ENCODE measurements at places on chromosomes 6 and 20.

- DNase-seq: no peak
These were observed 3.6 kb upstream of the PHF1 start for GRCh38 chr6:33407132-33407718.

DNA sequence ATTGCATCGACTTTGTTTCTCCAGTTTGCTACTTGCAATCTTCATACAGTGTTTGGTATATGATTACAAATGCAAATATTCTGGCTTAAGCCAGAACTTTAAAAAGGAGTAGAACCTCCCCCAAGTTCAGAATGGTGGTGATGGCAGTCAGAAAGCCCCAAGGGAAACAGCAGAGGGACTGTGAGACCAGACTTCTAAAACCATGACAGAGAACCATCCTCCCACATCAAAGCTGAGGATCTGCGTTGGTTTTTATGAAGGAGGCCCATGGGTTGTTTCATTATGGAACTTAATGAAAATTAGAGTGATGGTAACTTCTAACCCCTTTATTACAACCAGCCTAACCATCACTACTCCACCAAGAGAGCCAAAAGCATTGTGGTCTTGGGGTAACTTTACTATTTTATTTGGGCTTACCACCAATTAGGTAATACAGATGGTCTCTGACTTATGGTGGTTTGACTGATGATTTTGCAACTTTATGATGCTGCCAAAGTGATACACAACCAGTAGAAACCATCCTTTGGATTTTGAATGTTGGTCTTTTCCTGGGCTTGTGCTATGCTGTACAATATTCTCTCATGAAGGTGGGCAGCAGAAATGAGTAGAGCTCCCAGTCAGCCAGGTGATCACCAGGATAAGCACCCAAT is 10.9 kb upstream of the MRS2 start:
- DNase-seq: no peak

GRCh38 chr6:85660181-85660611 is 17.5 kb upstream of the SYNCRIP start:
- no peak for DNase-seq

GRCh38 chr6:156782691-156783320 is 5.6 kb downstream of the ARID1B start:
- DNase-seq: no peak

DNA sequence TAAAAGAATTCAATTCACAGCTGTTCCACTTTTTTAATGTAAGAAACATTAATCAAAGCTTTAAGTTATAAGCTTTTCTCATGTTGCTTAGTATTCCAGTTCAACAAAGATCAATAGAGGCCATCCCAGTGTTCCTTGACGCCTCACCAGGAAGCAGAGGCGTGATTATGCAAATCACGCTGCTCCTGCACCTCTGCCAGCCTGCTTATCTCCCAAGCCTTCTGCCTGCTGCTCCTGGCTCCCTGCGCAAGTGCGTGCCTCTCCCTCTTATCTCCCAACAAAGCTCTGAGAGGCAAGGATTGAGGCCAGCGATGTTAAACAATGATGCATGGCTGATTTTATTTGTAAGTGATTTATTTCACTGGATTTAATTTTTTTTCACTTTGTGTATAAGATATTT is 42.8 kb downstream of the INSM1 start:
- DNase-seq: no peak

- DNase-seq: no peak
These were observed 68.1 kb upstream of the RNF146 start for GRCh38 chr6:127198549-127198948.

DNA sequence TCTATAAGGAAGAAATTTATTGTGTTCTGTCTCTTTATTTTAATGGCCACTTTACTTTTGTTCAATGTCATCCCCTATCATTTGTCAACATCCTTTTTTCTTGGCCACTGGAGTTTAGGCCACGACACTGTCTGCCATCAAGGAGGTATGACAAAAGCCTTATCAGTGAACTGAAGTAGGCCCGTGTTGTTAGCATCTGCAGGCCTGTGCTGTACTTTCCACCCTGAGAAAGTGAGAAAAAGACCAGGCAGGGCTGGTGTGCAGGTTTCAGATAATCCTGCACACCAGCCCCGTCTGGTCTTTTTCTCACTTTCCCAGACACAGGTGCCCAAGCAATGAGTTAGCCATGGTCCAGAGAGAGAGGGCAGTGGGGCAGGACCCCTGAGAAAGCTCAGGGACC is 57.6 kb downstream of the GOPC start:
- no peak for DNase-seq

DNA sequence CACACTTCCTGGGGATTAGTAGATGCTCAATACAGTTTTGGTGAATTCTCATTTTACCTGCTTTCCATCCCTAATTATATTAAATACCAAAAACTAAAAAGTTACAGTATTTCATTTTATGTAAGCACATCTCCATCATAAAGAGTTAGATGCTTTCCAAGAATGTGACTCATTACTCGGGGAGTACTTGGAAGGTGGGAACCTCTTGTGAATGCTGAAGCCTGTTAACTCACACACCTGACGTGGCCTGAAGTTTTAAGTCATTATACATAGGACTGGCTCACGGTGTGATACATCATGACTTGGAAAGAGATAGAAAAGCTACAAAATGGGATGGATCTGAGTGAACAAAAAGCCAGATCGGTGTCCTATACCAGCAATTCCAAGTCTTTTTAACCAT is 2.2 kb upstream of the OSER1 start:
- DNase-seq: no peak

DNA sequence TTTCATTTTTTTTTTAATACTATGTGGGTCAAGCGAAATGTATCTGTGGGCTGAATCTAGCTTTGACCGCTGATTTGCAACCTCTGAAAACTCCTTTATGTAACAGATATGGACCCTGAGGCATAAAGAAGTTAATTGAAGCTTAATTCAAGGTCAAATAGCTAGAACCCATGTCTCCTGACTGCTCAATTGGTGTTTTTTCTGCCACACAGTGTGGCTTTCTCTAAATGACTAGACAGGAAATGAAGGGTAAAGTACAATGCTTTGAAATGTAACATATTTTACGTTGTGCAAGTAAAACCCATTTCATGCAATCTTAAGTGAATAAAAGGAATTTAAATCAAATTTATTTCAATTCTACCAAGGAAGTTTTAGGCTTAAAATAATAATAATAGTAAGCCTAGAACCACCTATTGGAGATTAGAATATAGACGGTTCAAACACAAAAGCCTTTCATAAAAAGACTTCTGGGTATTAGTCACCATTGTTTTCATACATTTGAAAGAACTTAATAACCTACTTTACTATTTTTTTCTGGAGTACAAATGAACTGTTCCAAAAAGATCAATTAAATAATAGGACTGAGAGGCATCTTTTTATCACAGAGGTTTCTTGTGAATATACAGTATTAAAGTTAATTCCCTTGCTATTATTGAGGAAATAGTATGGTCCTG is 279.8 kb downstream of the EPHA7 start:
- no peak for DNase-seq

DNA sequence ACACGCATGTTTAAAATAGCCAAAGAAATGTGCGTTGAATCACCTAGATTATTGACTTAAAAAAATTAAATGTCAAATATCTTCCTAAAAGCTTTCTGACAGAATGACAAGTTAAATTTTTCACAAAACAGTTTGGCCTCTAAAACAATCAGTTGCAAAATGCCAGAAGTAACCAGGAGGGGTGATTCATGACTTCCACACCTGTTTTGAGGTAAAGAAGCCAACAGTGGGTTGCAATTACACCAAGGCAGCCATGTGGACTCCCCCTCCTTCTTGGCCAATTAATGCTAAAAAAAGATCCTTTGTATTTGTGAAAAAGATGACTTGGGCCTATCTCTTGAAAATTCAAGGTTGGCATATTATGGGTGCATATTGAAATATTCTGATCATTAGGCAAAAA is 424.8 kb downstream of the CBLN4 start:
- DNase-seq: no peak

DNA sequence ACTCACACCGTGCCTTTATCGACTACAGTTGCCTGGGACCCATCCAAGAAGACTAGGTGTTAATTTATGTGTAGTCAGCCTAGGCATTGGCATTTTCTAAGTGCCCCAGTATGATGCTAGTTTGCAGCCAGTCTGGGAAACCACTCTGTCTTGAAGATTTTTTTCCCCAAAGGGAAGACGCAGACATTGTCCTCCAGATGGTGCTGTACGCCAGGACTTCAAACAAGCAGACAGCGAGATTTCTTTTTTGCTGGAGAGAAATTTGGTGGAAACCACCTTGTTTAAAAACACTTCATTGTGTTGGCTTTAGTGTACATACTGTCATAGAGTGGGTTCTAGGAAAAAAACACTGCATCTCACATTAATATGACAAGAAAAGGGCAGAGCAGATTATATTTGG is 30.0 kb downstream of the ALDH5A1 start:
- DNase-seq: no peak

DNA sequence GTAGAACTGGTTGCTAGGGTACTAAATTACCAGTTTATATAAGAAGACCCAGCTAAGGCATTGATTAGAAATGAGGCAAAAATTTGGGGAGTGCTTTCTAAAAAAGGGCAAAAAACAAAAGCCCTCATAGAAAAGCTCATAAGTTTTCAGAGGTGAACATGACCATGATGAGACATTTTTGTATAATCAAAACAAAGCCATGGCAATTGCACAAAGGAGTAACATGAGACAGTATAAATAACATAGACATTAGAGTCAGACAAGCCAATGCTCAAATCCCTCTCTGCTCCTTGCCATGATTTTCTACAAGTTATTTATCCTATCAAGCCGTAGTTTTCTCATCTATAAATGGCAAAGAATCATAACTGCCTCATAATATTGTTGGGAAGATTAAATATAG is 112.2 kb upstream of the ADTRP start:
- DNase-seq: no peak

DNA sequence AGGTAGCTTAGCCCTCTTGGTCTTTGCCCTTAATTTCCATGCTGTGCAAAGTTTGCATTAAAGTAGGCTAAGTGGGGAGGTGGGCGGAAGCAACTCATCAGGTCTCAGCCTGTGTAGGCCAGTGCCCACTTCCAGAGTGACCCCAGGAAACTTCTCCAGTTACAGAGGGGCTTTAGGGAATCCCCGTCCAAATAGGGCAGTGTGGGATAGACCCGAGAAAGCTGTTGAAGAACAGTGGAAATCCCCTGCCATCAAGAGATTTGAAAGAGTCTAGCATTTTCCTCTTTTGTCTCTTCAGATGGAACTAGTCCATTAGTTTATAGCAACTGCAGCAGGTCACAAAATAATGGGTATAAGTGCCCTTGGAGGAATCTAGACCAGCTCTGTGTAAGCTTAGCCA is 20.2 kb downstream of the SF3B5 start:
- DNase-seq: no peak

- DNase-seq: no peak
These were observed 53.6 kb upstream of the TRERF1 start for GRCh38 chr6:42505385-42505718.

DNA sequence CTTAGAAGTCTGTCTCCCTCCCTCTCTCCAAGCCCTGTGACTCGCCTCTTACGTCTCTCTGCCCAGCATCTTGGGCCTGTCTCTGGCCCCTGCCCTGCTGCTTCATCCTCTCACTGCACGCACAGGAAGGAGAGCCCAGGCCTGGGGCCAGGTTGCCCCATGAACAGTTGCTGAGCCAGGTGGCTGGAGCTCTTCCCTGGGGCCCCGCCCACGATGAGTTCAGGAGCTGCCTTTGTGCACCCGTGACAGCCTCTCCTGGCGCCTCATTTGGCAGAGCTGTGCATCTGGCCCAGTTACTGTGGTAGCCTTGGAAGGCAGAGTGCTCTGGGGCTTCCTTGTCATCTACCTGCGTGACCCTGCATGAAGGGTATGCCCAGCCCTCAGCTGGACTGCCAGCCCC is 44.5 kb downstream of the SLC52A3 start:
- no peak for DNase-seq

GRCh38 chr6:5172897-5173474 is 87.8 kb downstream of the LYRM4 start:
- DNase-seq: no peak

DNA sequence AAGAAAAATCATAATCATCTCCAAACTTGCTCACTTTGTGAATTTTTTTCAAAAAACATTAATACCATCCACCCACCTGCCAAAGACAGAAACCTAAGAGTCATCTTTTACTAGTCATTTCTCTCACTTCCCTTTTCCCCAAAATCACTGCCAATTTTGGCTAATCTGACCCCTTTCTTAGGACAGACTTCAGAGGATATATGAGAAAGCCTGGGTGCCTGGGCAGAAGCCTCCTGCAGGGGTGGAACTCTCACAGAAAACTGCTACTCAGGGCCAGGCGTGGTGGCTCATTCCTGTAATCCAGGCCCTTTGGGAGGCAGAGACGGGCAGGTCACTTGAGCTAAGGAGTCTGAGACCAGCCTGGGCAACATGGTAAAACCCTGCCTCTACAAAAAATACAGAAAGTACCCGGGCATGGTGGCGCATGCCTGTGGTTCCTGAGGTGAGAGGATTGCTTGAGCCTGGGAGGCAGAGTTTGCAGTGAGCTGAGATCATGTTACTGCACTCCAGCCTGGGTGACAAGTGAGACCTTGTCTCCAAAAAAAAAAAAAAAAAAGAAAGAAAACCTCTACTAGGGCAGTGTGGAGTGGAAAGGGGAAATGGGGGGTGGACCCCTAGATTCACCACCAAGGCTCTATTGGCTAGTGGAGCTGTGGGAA is 3.8 kb downstream of the DEK start:
- DNase-seq: no peak

DNA sequence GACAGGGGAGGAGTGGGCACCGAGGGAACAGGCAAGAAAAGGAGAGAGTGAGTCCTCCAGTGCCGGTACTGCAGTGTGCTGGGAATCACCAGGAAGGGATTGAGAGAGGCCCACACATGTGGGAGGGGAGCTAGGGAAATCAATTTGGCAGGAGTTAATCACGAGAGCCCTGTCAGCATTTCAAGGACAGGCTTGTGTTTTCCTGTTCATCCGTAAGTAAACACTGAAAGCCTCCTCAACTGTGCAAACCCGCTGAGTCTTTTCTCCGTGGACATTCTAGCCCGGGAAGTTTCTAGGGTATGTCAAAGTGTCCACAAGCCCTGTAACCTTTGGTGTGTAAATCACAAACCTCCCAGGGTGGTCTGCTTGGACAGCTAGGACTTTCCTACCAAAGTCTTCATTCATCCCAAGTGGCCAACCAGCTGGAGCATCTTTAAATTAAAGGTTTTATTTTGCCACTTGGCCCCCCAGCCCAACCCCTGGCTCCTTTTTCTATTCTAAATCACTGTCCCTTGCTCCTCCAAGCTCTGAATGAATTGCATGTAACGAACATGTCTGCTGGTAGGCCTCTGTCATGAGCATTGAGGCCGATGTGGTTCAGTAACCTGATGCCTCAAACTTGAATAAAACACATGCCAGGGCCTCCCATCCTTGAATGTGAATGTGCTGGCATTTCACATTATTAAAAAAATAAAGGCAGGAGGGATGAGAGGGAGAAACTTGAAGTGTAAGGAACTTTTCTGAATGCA is 149.1 kb downstream of the ZNF217 start:
- no peak for DNase-seq

Measured in esophagus squamous epithelium (tissue), 5 donors.